ENCODE measurements at places on chromosomes 4 and X.

DNA sequence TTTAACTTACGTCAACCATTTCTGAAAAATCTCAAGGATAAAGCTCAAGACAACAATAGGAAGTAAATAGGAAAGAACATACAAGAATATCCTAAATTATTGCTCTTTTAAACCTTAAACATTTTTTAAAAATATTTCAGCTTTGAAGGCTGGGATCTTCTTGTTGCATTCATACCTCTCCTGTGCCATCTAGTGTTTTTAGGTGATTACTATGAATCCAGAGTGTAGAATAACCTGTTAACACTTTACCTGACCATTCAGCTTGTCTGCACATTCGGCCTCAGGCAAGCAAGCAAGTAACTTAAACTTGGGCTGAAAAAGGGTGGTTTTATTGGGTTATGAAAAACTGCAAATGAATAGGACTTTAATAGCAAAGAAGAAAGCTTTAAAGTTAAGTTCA is 507.8 kb upstream of the INTU start:
- no peak for DNase-seq

DNA sequence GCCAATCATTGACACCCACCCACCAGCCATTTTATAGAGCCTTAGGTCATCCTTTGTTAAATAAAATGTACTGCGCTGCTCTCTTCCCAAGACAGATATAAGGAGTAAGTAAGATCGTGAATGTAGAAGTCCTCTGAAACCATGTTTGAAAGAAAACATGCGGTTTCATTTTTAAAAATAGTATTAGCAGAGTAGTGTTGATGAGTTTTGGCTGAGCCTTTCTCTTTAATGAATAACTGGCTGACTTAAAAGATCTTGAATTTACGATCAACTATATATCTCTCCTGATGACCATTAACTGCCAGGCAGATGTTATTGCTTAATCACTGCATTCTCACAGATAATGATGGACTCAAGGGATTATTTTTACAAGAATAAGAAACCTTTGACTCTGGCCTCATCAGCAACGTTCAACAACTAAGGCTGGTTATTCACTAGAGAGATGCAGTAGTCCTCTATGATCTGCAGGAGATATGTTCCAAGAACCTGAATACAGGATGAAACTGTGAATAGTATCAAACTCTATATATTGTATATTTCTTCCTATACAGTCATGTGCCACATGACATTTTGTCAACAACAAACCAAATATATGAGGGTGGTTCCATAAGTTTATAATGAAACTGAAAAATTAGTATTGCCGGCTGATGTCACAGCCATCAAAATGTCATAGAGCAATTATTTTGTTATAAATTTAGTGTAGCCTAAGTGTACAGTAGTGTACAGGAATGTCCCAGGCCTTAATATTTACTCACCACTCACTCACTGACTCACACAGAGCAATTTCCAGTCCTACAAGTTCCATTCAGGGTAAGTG is 80.8 kb downstream of the FAM13A start:
- no peak for DNase-seq

GRCh38 chr4:113604955-113605354 is 156.6 kb downstream of the CAMK2D start:
- no peak for DNase-seq

DNA sequence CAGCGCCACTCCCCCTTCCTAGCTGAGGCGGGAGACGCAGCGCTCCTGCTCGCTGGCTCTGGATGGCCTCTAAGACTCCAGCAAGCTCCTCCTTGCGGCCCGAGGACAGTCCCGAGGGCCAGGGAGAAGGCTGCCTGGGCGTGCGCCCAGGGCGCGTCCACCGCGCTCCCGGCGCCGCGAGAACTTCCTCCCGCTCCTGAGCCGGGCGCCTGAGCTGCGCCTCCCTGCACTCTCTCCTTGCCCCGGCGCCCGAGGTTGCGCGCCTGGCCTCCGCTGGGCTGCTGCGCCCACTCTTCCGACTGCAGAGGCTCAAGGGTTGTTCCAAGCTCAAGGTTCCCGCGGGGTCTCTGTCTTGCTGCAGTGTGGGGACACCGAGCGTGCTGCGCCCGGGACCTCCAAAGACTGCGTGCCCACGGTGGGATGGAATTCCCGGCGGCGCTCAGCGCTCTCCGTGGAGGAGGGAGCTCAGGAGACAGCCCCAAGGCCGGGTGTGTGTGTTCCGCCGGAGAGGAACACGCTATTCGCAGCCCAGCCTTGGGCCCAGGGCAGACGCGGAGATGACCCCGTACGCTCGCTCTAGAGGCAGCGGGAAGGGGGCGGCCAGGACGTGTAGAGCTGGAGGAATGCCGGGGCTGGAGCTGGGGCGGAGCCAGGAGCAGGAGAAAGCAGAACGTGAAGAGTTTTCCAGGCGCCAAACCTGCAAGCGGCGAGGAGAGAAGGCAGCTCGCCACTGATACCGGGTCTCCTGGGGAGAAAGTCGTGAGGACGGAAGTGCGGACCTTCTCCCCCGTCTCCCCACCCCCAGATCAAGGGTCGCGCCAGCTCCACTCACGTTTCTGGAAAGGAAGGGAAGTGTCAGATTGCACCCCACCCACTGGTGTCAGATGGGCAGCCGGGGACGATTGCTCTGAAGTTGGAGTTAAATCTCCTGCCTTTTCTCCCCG is at the start of gene ARHGAP6:
Gene ARHGAP6, minus strand, starts transcription at position 753 of the 944 bp plus-strand sequence. CDS start 1,092 bp downstream, outside the sequence.
- no peak for DNase-seq

DNA sequence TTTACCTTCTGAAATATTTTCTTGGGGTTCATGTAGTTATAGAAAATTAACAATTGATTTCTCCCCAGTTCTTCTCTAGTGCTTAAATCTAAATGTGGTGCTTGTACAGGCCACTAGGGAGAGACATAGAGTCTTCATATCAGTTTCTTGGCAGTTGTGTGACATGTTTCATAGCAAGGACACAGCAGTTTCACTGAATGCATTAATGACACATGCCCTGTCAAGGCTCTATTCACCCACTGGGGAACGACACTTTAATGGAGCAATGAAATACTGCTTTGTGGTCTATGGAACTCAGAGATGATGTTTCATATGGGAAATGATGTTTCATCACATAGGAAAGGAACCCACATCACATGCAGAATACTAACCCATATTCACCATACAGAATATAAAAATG is 2.8 kb downstream of the VEGFC start:
- DNase-seq, result peak; percentile 87

DNA sequence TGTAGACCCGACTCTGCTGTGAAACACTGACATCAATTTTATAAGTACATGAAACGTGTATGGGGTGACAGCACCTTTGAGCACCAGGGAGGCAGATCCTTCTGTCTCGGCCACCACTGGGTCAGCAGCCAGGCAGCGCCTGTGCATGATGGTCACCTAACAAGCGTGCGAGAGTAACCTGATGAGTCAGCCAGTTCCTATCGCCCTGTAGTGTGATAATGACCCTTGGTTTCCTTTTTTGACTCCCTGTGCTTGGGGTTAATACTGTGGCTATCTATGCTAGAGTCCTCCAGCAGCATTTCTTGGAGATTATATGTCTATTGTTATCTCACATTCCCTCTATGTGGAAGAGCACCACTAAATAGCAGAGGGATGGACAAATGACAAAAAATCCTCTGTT is 101.6 kb downstream of the NPNT start:
- DNase-seq, result no peak

- no peak for DNase-seq
Observed at GRCh38 chrX:2903366-2903765, 25.8 kb downstream of the ARSD start.

GRCh38 chrX:8960957-8961468 is 72.9 kb downstream of the FAM9B start:
- DNase-seq, result peak; percentile 54

GRCh38 chr4:157806184-157806583 is 366.6 kb downstream of the GASK1B start:
- DNase-seq, result no peak

- no peak for DNase-seq
Observed at GRCh38 chr4:155062948-155063347, 145.5 kb upstream of the NPY2R start.

GRCh38 chr4:94995684-94996394 is 238.1 kb downstream of the BMPR1B start:
- no peak for DNase-seq

DNA sequence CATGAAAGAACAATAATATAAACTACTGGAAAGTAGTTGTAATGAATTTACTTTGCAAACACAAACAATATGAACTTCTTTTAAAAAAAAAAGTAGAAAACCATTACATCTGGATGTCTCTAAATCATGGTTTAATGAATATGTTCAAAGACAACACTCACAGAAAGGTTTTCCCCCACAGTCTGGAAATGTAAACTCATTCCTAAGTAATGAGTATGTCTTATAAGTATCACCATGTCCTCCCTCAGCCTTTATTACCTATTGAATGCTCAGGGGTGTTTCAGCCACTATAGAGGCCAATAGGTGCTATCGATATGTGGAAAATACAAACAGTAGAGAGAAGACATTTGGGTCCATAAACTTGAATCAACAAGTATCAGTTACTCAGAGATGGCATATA is 186.7 kb downstream of the PALLD start:
- no peak for DNase-seq

GRCh38 chr4:169052594-169052945 is 42.5 kb upstream of the CBR4 start:
- no peak for DNase-seq

DNA sequence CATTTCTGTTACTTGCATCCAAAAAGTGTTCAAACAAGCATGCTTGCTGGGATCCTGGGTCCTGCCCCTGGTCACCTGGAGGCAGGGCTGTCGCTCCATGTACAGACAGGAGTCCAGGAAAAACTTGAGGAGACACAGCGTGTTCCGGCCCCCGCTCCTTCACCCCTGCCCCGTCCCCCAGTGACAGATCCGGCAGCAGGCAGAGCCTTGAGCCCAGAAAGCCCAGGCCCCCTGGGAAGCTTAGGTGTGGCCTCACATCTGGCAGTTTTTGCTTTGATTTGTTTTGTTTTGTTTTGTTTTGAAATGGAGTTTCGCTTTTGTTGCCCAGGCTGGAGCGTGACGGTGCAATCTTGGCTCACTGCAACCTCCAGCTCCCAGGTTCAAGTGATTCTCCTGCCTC is 67.0 kb downstream of the TRMT44 start:
- DNase-seq, result no peak

DNA sequence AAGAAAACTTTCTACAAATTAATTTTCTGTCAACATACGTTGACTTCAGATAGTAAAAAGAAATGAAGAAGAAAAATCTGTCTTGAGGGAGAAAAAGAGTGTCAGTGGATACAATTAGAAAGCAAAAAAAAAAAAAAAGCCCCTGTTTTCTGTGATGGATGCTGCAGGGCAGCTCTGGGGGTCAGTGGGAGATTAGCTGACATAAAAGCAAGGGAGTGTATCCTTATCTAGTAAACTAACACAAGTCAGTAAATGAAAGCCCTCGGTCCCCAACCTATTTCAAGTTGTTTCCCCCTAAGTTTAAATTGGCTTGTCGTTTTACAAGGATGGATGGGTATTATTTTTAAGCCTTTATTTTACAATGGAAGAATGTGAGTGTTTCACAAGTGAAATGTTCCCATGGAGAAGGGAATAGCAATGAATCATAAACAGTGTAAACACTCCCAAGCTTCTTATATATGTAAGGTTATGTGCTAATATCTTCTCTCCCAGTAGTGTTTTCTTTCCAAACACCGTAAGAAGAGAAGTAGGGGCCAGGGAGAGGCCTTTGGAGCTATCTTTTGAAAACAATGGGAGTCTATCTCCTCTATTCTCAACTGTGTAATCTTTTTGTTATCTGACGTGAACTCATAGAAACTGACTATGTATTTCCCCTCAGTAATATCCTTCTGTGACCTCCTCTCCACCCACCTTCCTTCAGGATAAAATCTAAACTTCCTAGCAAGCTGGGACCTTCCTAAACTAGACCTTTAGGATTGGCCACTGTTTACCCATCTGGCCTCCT is 347.7 kb downstream of the FBXO8 start:
- DNase-seq, result no peak

- DNase-seq, result no peak
Observed at GRCh38 chrX:45751156-45751555, 550.5 kb upstream of the DIPK2B start.

DNA sequence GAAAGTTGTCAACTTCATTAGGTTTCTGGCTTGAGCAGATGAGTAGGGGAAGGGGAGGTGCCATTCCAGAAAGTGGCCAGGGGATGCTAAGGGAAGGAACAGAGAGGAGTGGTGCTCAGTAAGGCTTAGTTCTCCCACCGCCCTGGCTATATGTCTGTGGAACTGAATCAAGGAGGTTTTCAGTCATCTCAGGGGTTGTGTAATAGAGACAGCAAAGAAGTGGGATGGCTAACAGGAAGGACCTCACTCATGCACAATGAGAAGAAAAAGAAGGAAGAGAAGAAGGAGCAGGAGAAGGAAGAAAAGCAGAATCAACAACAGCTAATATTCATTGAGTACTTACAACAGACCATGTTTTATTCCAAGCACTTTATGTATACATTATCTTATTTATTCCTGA is 368.7 kb downstream of the MID1IP1 start:
- no peak for DNase-seq

DNA sequence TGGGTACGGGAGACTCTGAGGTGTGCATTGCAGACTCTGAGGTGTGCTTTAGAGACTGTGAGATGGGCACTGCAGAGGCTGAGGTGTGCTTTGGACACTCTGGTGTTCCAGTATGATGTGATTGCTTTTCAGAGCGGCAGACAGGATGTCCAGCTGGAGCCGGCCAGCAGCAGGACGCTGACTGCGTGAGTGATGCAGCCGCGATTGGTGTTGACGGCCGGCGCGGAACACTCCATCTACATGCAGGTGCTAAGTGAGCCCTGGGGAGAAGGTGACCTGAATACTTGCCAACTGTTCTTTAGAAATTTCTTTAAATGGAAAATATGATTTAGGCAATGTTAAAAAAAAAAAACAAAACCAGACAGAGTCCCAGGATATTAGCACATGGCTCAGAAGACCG is 103.1 kb upstream of the PPP2R3B start:
- no peak for DNase-seq

DNA sequence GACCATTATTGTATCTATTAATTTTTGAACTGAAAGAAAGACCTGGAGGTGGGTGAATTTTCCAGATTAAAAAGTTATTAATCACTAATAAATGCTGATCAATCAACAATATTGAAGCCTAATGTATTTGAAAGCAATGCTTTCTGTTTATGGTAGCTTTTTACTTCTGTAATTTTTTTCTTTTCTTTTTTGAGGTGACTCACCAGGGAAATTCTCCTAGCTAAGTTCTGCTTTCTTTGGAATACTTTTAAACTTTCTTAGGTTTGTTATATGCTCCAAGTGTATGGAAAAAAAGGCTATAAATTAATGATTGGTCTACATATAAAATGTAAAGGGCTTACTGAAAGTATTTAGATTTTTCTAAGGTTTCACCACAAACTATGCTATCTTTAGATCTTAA is 94.2 kb downstream of the MBNL3 start:
- DNase-seq, result no peak

- DNase-seq, result no peak
Observed at GRCh38 chr4:53465281-53465680, 87.8 kb downstream of the FIP1L1 start.

GRCh38 chr4:68163754-68164153 is 34.1 kb upstream of the TMPRSS11F start:
- DNase-seq, result no peak

GRCh38 chr4:26075583-26075982 is 161.6 kb downstream of the SMIM20 start:
- DNase-seq, result no peak

- no peak for DNase-seq
Observed at GRCh38 chrX:56729152-56729850, at the start of gene NBDY. NBDY (plus strand) TSS chrX:56729243; CDS start chrX:56729354, 111 bp downstream.
